DMS53 (cell line): ENCODE measurements at places on chromosomes 13 and 19.

- no peak for DNase-seq
Observed at GRCh38 chr13:90455067-90455466, 892.4 kb upstream of the MIR17HG start.

DNA sequence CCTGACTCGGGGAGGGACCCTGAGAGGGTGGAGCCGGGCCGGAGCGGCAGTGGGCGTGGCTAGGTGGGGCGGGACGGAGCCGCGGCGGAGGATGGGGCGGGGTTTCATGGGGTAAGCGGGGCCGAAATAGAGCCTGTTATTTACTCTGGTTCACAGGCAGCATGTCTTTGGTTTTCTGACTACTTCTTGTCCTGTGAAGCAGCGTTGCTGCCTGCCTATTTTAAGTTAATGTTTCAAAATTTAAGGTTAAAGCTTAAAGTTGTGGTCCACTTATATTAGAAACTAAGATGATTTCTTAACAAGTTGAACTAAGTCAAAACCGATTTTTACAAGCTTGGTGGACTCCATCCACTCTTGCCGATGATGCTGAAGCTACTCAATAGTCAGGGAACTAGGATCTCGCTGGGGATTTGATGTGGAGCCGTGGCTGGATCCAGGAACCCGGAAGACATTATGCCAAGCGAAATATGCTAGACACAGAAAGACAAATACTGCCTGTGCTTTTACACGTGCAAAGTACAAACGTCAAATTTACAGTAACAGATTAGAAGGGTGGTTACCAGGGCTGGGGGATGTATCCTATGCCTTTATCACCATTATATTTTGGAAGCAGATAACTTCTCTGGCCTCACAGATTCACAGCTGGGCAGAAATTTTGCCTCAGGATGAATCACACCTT lies 433 bp upstream of the ZNF616 start:
- peak; percentile 59 for DNase-seq

DNA sequence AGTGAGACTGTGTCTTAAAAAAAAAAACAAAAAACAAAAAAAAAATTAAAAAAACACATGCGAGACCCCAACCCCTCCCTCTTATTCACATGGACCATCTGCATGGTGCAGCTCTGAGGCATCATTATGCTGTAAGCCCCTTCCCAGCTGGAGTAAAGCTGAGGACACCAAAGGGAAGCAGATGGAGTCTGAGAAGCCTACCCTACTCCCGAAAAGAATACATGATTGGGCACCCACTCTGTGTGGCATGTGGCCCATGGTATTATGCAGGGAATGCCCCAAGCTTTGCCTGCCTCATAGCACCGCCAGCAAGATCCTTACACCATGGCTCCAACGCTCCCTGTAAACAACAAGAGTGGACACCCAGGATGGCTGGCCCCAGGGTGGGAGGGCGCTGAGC lies 4.7 kb downstream of the PTH2 start:
- DNase-seq: no peak

DNA sequence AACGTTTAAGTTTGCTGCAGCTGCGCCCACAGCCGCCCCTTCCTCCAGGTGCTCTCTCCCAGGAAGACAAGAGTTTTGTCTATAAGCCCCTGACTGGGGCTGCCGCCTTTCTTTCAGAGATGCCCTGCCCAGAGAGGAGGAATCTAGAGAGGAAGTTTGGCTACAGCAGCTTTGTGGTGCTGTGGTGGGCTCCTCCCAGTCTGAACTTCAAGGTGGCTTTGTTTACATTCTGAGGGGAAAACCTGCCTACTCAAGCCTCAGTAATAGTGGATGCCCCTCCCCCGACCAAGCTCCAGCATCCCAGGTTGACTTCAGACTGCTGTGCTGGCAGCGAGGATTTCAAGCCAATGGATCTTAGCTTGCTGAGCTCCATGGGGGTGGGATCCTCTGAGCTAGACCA lies 6.4 kb upstream of the ERICH6B start:
- no peak for DNase-seq

DNA sequence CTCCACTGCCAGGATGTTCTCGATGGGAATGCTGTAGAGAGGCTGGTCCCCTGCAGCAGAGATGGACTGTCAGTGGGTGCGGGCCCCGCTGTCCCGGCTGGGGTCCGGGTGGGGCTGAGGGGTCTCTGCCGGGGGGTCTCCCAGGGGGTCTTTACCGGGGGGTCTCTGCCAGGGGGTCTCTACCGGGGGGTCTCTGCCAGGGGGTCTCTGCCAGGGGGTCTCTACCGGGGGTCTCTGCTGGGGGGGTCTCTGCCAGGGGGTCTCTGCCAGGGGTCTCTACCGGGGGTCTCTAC lies 25.7 kb upstream of the C13orf46 start:
- DNase-seq: no peak

- no peak for DNase-seq
Observed at GRCh38 chr13:112992931-112993680, 24.1 kb downstream of the MCF2L start.

DNA sequence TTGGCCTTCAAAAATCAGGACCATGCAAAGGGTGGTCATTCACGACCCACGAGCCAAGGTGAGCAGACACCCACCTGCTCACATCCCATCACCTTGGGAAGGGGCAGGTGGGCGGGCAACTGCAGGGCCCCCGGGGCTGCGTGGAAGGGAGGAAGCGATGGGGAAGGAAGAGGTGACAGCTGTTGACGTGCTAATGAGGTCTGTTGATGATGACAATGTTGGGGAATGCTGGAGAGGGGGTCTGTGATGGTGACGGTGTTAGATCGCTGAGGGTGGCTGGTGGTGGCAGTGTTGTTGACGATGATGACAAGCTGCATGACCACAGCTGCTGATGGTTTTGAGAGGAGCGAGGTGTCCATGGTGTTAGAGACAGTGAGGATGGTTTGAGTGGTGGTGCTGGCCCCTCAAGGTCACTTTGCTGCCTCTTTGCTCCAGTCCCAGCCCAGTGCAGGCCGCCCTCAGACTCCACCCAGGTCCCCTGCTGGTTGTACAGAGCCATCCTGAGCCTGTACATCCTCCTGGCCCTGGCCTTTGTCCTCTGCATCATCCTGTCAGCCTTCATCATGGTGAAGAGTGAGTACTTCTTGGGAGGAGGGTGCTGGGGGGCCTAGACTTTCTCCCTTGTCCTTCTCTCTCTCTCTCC lies 900 bp downstream of the MCEMP1 start:
- DNase-seq: no peak

DNA sequence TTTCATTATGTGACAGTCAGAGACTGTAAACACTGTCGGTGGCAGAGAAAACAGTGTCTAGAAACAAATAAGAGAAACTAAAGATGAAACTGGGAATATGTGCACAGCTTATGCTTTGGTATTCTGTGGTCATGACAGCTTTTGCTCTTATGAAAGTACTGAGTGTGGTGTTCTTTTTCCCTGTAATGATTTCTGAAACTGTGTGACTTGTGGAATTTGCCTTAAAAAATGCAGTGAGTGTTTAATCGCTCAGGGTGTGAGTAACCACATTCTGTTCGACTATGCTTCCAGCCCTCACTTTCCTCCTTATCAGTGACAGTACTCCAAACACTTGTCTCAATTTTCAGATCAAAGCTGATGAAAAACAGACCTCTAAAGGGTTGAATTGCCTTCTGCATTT lies 66.9 kb upstream of the DIAPH3 start:
- no peak for DNase-seq

DNA sequence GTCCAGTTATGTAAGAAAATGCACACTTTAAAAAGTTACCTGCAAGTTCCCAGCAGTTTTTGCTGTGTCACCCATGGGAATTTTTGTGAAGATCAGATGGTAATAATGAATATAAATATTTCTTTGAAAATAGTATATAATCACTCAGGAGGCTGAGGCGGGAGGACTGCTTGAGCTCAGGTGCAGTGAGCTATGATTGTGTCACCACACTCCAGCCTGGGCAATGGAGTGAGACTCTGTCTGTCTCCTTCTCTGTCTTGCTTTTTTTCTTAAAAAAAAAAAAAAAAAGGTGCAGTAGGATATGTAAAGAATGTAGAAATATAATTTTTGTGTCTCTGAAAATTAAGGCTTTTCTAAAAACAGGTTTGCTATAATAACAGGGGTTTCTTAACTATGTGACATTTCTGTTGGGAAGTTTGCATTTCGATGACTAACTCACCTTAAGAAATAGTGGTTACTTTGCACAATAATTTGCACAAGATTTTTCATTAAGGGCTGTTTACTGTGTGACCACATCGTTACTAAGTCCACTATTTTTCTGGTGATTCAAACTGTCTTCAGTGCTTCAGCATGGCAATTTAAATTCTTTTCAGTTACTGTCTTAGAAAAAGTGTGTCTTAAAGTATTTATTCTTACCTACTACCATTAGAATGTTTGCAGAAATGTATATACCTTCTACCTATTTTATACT lies 37.3 kb downstream of the DNAJC3 start:
- no peak for DNase-seq

- peak; percentile 35 for DNase-seq
Observed at GRCh38 chr19:3176715-3177501, 1.7 kb upstream of the S1PR4 start.

DNA sequence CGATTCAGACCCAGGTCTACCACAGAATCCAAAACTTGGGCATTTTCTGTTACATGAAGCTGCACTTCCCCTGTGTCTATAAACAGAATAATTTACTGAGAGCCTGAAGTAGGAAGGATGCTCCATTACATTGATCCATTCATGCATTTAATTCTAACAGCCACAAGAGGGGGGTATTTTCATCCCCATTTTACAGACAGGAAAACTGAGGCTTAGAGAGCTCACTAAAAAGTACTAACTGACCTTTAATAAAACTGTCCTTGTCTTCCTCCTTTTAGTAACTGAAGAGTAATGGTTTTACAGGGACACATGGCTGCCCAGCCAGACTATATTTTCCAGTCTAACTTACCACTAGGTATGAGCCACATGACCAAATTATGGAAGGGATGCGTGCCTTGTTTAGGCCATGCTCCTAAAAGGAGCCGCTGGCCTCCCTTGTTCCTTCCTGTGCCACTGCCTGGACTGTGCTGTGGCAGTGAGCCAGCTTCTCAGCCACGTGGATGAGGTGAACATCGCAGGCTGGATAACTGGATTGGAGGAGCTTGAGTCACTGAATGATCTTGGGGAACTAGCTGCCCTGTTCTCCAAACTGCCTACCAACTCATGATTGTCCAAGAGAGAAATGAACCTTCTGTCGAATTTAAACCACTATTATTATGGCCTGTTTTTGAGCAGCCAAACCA lies 108.3 kb downstream of the DOCK9 start:
- no peak for DNase-seq

- no peak for DNase-seq
Observed at GRCh38 chr19:16970821-16971220, 55.8 kb downstream of the CPAMD8 start.

DNA sequence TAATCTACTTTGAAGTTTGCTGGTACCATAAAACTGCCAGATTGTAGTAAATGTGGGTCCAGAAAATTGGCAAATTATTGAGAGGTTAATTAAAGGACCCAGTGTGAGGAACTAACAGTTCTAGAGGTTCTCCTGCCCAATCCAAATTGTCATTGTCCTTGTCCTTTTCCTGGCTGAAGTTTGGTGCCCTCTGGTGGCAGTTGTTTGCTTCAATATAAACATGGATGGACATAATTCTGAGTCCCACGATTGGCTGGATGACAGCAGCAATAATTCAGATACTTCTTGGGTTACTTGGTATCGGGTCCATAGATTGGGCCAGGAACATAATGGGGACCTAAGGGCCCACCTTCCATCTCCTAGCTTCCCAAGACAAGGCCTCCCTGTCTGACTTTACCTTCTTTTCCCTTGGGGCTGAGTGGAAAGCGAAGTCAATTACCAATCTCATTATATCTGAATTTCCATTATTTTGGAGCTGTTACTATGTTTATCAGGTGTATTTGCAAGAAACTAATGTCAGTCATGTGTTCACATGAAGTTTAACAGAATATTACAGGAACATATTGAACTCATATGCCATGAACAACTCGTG lies 33.8 kb upstream of the GARRE1 start:
- DNase-seq: peak; percentile 87

DNA sequence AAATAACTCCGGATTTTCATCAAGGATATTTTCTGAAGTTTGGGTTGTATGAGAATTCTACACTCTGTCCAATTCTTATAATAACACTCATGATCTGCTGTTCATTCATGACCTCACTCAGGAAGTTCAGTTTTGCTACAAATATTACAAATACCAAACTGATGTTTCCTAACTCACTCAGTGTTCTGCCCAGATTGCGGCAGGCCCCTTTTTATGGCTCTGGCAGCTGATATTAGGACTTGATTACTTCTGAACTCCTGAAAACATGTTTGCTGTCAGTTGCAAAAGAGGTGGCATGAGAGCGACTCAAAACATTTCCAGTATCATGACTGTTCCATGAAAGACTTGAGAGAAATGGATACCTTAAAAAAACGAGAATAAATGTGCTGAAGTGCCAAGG lies 188.0 kb downstream of the RGCC start:
- no peak for DNase-seq

GRCh38 chr19:54307389-54308020 lies 5.5 kb downstream of the LILRA5 start:
- no peak for DNase-seq

GRCh38 chr13:23025864-23026608 lies 154.7 kb upstream of the SGCG start:
- DNase-seq: no peak

GRCh38 chr19:17755977-17756670 lies 4.8 kb downstream of the FCHO1 start:
- peak; percentile 66 for DNase-seq

- peak; percentile 62 for DNase-seq
Observed at GRCh38 chr13:40629678-40630384, 36.6 kb downstream of the FOXO1 start.

GRCh38 chr13:102983496-102983895 lies 82.7 kb downstream of the SLC10A2 start:
- no peak for DNase-seq

DNA sequence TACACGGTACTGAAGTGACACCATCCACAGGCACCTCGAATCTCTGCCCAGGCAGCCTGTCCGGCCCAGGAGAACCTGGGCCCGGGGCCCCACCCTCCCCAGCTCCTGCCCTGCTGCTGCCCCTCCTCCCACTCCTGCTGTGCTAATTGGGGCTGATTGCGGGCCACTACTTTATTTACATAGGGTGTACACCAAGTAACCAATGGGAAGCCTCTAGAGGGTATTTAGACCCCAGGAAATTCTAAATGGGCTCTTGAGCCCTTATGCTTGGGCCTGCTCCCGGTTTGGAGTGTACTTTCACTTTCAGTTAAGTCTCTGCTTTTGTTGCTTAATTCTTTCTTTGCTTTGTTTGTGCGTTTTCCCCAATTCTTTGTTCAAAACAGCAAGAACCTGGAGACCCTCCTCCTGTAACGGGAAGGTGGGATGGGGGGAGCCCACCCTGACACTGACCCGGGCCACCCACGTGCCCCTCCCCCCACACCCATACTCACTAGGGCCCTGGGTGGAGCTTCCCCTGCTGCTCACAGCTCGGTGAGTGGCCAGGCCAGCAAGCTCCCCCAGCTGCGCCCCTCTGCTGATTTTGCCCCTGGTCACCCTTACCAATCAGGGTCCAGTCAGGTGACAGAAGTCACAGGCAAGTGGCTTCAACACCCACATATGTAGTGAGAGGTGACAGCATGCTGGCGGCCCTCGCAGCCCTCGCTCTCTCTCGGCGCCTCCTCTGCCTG lies 9.4 kb downstream of the SCGB2B2 start:
- DNase-seq: peak; percentile 69

DNA sequence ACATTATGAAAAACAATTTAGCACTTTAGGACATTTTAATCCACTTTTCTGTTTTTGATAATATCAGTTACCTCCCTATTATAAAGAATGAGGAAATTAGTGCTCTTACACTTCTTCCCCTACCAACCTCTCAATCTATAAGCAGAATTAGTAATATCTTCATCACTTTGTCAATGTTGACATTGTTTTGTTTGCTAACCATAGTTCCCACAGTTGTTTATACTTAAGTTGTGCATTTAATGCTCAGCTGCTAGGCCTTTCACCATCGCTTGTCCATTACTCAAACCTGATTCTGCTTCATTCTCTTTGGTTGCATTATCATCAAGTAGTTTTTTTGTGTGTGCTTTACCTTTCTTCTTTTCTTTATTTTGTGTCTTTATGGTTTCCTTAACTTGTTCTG lies 132.1 kb downstream of the CDK8 start:
- peak; percentile 85 for DNase-seq
